NCI-H69 (cell line): ENCODE measurements at places on chromosomes 2 and 18.

DNA sequence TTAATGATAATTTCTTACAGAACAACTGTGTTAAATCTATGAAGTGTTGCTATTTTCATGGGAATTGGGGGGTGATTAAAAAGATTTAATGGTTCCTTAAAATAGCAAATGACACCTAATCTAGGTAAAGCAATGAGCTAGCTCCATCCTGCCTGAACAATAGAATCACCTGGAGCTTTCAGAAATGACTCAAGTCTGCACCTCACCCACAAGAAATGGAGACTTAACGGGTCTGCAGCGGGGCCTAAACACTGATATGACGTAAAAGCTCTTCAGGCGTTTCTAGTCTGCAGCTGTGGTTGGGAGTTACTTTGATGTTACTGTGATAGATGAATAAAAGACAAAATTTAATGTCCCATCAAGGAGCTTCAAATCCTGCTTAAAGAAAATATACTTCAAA lies 328.2 kb downstream of the RND3 start:
- DNase-seq = peak; percentile 3

DNA sequence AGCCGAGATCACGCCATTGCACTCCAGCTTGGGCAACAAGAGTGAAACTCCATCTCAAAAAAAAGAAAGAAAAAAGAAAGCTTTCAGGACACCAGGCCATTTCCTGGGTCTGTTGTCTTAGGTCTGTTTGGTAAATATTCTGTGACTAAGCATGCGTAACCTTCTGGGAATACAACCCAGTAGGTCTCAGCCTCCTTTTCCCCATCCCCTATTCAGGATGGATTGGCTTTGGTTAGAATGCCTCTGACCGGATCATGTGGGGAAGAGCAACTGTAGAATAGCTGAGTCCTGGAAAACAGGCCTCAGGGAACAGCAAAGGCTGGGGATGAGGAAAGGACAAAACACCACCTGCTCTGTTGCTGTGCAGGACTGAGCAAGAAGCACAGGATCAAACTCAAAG lies 1.6 kb upstream of the PDCL3 start:
- DNase-seq = no peak

GRCh38 chr2:83686863-83687262 lies 772.2 kb downstream of the SUCLG1 start:
- DNase-seq = no peak

DNA sequence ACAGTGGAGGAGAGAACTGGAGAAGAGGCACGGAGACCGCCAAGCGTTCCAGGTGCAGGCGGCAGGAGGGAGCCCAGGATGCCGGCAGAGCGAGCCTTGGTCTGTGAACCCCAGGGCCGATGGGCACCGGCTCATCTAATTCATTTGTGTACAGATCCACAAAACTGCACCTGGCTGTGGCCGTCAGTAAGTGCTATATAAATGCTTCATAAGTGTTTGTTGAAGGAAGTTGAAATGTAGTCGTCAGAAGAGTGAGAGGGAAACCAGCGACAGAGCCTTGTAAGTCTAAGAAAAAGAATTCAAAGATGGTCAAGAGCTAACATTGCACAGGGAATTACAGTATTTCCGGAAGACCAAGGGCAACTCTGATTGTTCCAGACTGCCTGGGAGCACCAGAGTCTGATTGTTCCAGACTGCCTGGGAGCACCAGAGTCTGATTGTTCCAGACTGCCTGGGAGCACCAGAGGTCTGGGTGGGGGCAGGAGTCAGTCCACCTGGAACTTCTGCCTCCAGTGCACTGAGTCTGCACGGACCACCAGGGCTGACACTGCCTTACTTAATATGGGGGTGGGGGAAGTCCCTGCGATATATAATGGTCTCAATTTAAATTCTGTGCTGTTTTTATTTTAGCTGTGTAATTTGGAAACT lies 112.3 kb downstream of the BCL2 start:
- peak; percentile 89 for DNase-seq

- DNase-seq = peak; percentile 95
Observed at GRCh38 chr18:49151482-49151881, 200.7 kb upstream of the SMAD7 start.

DNA sequence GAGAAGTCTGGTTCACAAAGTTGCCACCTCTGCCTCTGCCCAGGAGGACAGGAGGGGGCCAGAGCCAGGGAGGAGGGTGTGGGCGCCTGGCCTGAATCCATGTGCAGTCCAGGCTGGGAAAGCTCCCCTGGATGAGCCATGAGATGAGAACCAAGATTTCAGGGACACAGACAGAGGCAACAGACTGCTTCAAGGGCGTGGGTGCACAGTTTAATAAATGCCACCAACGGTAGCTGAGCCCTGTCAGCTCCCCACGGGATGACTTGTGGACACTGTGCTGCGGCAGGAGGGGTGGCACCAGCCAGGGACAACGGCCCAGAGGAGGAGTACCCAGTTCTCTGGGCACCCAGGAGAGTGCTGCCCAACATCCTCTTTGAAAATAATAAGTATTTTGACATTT lies 15.2 kb downstream of the CAPG start:
- DNase-seq = no peak

GRCh38 chr2:128086244-128086643 lies 4.8 kb upstream of the UGGT1 start:
- DNase-seq = no peak

- DNase-seq = no peak
Observed at GRCh38 chr2:9996321-9996720, 44.8 kb downstream of the GRHL1 start.

- DNase-seq = no peak
Observed at GRCh38 chr2:145020139-145020538, 500.2 kb upstream of the ZEB2 start.

GRCh38 chr2:202278944-202279343 lies 13.4 kb downstream of the NOP58 start:
- DNase-seq = peak; percentile 19

- no peak for DNase-seq
Observed at GRCh38 chr18:10565835-10566234, 40.0 kb downstream of the NAPG start.

GRCh38 chr2:73969356-73969755 lies 15.4 kb upstream of the TET3 start:
- no peak for DNase-seq

- peak; percentile 55 for DNase-seq
Observed at GRCh38 chr2:71545572-71546274, 92.4 kb downstream of the DYSF start.

DNA sequence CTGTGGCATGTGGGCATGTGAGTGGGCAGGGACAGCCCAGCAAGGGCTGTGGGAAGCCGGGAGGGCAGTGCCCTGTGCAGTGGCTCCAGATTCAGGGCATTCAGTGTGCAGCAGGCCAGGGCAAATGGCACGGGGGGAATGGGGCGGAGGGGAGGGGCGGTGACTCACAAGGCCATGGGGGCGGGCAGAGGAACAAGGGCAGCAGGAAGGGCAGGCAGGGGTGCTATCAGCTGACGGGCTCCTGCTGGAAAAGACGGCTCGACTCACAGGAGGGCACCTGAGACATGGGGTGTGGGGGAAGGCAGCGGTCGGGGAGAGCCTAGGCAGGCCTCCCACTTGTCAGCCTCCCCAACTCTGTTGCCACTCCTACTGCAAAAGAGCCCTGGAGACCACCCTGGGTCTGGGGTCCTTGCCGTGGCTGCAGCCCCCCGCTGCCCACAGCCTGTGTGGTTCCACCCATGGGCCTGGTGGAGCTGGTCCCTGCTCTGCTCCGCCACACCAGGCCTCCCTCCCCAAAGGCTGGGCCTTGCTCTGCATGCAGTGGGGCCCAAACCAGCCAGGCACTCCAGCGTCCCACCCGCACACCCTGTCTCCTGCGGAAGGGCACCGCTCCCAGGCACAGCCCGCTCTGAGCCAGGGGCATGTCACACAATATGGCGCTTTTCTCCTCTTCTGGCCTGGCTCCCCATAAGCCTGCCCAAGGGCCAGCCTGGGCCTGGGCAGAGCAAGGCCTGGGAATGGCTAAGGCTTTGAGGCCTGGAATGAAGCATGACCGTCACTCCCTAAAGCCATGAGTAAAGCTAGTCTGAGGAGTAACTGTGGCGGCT lies 25.9 kb downstream of the HS6ST1 start:
- DNase-seq = peak; percentile 5

- DNase-seq = peak; percentile 27
Observed at GRCh38 chr18:69408522-69408921, 7.8 kb downstream of the DOK6 start.

GRCh38 chr2:120110507-120110906 lies 97.6 kb downstream of the EPB41L5 start:
- DNase-seq = no peak

- DNase-seq = peak; percentile 78
Observed at GRCh38 chr18:5238371-5238976, 41.4 kb upstream of the AKAIN1 start.

DNA sequence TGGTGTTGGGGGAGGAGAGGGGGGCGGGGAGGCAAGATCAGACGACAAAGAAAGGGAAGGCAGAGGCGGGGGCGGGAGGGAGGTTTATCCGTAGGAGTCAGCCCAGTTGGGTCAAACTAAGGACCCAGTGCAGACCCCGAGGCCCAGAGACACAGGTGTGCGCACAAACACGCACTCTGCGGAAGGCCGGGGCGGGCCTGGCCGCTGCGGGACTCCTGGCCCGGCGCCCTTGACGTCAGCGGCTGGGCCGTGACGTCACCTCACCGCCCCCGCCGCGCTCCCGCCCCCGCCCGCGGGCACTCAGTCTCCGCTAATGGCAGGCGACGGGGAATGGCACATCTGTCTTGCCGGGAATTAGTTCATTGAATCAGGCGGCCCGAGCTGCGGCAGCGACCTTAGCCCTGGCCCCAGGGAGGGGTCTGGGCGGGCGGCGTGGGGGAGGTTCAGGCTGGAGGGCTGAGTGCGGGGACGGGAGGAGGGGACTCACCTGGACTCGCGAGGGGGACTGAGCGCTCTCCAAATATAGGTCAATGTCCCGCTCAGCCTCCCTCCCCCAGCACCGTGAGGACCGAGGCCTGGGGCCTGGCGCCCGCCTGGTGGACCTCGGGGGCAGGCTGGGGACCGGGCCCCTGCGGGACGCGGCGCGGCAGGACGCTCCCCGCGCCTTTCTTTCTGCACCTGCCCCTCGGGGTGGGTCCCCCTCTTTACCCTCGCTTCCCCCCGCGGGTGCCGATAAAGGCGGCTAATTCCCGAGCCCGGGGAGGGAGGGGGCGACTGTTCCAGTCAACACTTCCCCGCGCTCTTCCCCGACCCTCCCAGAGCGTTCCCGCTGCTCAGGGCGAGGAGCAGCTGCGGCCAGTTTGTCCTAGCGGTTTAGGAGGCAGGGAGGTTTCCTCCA lies 15.5 kb upstream of the ECEL1 start:
- peak; percentile 82 for DNase-seq

DNA sequence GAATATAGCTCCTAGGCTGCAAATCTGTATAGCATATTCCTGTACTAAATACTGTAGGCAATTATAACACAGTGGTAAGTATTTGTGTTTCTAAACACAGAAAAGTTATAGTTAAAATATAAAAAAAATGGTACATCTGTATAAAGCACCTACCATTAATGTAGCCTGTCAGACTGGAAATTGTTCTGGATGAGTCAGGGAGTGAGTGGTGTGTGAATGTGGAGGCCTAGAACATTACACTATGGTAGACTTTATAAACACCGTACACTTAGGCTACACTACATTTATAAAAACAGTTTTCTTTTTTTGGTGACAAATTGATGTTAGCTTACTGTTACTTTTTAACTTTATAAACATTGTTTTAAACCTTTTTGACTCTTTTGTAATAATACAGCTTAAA lies 226.3 kb downstream of the CCDC85A start:
- no peak for DNase-seq

DNA sequence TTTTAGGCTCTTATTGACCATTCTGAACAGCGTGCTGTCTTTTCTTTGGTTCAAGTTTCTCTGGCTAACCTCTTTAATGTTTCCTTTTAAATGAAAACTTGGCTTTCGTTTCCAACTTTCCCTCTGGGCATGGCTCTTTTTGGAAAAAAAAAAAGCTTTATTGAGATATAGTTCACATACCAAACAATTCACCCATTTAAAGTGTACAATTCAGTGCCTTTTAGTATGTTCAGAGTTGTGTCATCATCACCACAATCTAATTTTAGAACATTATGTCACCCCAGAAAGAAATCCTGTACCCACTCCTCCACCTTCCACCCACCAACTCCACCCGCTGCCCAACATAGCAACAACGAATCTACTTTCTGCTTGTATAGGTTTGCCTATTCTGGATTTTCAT lies 322.4 kb downstream of the ADCYAP1 start:
- no peak for DNase-seq
